ENCODE measurements at places on chromosomes 16 and 17. TPM values are rescaled to one million over a fixed set of nuclear protein-coding genes. Genes with fewer than 3 reads are reported as not detected.

The COTL1 gene
- total RNA-seq, result 41.1 TPM

GRCh38 chr17:66375121-66375520 lies 72.7 kb downstream of the PRKCA start:
- no peak for DNase-seq

The PRSS33 gene
- total RNA-seq, result not detected

GRCh38 chr16:56320811-56321558 lies 104.4 kb downstream of the AMFR start:
- DNase-seq, result no peak

- no peak for DNase-seq
Measured at GRCh38 chr17:50807009-50807408, 28.4 kb upstream of the WFIKKN2 start.

All from esophagus muscularis mucosa (tissue), 4 donors.